Omental fat pad (tissue), 4 donors: ENCODE measurements at places on chromosomes 7 and 10. TPM values are rescaled to one million over a fixed set of nuclear protein-coding genes. Genes with fewer than 3 reads are reported as not detected.

- no peak for DNase-seq
Measured at GRCh38 chr7:130957137-130957513, 223.1 kb upstream of the KLF14 start.

The MMRN2 gene
- 29.3 TPM for total RNA-seq

GRCh38 chr10:79436066-79436849 is 9.2 kb downstream of the ZCCHC24 start:
- no peak for DNase-seq

GRCh38 chr7:24970676-24971075 is 9.3 kb downstream of the OSBPL3 start:
- no peak for DNase-seq

The MALRD1 gene
- 1.8 TPM for total RNA-seq

The NUDT13 gene
- 2.0 TPM for total RNA-seq

The MBL2 gene
- total RNA-seq, result not detected

GRCh38 chr7:155293721-155294510 is 3.8 kb upstream of the INSIG1 start:
- DNase-seq, result no peak

GRCh38 chr7:129831424-129832058 is 121.2 kb downstream of the UBE2H start:
- DNase-seq, result no peak

The LIPN gene
- total RNA-seq, result 1.4 TPM

GRCh38 chr7:99953649-99954048 is 22.2 kb downstream of the AZGP1 start:
- no peak for DNase-seq

GRCh38 chr7:49790209-49790608 is 16.8 kb downstream of the VWC2 start:
- no peak for DNase-seq

DNA sequence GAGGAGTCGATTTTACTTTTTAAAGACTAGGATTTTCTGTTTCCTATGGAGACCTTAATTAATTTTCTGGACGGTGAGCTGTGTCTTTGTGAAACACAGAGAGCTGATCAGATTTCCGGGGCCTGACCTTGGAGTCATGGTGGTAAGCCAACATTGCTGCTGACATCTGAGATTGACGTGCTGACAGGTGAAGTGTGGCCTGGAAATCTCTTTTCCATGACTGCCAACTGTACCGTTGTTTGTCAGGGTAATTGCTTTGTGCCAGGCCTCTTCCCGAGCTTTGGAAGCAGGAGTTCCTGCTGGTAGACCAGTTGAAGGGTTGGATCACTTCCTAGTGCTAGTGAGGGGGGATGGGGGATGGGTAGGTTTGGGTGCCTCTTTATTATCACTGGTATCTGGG is 71.2 kb downstream of the ADRA2A start:
- DNase-seq, result no peak

GRCh38 chr10:63465293-63466143 is at the start of gene JMJD1C:
Gene JMJD1C (minus strand): TSS chr10:63465977. CDS start chr10:63465662, 315 bp downstream.
- DNase-seq, result no peak

DNA sequence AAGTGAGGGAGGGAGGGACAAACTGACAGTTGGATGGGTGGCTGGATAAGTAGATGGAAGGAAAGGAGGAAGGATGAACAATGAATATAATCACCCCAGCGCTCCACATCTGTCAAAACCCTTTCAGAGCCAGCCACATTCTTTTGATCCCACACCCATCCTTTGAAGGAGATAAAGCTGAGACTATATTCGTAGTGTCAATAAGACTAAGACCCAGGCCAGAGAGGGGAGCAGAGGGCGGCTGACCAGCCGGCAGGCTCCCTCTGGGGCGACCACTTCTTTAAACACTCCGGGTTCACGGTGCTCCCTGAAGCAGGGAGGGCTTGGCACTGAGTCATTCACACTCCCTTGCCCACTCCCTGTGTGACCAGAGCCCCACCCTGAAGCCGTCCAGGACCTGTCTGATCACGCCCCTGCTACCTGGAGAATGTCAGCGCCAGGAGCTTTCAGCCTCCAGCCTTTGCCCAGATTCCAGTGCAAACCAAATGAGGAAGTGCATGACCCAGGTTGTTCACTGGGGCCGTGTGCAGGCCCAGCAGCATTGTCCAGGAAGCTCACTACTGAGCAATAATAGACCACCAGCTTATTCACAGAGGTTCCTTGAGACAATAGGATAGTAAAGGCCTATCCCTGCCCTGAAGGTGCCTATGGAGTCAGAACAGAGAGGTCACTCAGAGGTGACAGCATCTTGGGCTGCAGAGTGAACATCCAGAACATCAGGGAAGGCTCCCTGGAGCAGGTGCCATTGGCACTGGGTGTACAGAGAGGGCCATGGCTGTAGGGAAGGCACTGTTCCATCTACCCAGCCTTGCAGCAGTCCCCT is 34.4 kb downstream of the UNC5B start:
- DNase-seq, result no peak

DNA sequence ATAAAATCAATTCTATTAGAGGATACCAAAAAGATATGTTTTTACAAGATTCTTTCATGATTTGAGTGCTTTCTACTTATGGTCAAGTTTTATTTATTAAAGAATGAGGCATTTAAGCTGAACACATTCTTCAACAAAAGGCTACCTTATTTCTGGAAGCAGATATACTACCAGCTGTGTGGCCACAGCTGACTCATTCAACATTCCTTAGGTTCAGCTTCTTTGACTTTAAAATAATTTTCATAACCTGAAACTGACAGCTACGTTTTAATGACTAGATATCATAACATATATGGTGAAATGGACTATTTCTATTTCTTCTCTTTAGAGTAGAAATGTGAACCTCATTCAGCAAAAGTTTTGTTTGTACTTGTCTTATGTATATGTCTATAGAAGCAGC is 414.2 kb upstream of the SEMA3C start:
- no peak for DNase-seq

- no peak for DNase-seq
Measured at GRCh38 chr10:108789336-108789735, 1134.0 kb downstream of the XPNPEP1 start.

DNA sequence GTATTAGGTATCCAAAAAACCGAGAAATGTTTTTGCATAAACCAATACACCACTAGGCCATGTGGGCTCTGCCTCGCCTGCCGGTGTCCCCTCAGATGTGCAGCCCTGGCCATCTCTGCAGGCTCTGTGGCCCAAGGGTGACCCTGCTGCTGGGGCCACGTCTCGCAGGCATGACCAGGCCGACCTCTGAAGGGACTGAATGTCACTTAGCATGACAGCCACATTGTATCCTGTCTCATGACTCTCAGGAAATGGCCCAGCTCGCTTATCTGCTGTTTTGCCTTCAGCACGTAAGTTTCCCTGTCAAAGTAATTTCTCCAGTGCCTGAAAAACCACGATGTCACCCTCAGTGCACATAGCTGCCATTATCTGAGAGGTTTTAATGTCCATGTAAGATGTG is 49.5 kb upstream of the ZNF32 start:
- no peak for DNase-seq

DNA sequence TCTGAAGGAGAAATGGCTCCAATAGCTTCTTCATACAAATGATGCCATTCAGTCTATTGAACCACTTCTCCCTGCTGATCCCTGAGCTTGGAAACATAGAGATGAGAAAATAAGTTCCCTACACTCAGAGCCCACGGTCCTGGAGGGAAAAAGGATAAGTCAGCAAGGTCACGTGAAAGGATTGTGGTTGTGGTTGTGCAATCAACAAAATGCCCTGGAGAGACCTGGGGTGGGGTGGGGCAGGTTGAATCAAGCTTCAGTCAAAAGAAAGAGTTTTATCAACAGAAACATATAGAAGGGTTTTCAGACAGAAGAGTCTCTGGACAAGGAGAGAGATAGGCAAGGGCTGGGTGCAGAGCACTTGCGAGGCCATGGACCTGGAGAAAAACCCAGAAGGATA is 30.1 kb downstream of the C10orf90 start:
- no peak for DNase-seq

The SGPL1 gene
- 31.1 TPM for total RNA-seq

The FANK1 gene
- total RNA-seq, result 3.0 TPM

The PSD gene
- 0.44 TPM for total RNA-seq

The ZC3HAV1L gene
- 18.7 TPM for total RNA-seq

The SLC18A2 gene
- total RNA-seq, result 1.7 TPM

DNA sequence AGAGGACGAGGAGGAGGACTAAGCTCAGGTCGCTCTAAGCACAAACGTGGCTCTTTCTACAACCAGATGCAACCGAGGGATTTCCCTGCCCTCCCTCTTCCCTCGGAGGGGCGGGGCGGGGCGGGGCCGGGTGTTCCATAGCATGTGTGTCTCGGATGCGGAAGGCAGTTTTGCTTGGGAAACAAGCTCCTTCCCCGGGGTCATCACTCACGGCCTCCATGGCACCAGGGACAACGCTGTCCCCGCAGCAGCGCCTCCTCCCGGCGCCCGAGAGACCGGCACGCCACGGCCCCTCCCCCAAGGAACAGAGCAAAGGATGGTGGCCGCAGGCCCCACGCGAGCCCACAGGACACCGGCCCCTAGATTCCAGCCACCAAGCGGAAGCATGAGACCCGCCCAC is 110.5 kb downstream of the PAXIP1 start:
- no peak for DNase-seq
